ENCODE measurements at places on chromosomes 1 and 21.
A peak's percentile ranks its signal among the peaks of the same experiment; 100 is the strongest.

GRCh38 chr1:22489278-22489677 lies 37.6 kb downstream of the ZBTB40 start:
- no peak for DNase-seq

DNA sequence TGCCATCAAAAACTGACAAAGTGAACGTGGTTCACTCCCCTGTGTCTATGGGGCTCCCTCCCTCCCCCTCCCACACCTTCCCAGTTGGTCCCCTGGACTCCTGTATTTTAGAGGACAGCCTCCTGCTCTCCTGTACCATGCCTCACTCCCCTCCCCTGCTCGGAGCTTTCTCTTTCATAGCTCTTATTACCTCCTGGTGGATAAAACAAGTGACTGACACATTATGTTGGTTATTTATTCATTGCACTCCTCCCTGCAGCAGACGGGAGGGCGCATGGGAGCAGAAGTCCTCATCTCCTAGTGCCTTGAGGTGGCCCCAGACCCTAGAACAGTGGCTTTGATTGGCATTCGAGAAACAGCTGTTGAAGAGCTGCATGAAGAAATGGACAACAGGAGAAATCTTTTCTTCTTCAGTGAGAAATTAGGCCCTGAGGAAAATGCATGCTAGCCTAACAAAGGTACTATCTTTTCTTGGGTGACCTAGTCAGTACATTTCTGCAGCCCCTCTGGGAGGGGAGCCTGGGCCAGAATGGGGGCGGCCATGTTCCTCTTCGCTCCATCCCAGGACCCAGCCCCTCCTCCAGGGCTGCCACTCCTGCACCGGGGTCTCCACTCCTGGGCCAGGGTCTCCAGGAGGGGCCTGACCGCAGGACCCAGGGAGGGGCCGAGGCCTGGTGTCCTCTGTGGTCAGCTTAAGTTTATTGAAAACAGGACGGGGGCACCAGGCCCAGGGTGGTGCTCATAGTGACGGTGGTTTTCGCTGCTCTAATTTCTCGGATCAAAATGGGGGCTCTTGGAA lies 1.2 kb upstream of the TFF1 start:
- DNase-seq: no peak

DNA sequence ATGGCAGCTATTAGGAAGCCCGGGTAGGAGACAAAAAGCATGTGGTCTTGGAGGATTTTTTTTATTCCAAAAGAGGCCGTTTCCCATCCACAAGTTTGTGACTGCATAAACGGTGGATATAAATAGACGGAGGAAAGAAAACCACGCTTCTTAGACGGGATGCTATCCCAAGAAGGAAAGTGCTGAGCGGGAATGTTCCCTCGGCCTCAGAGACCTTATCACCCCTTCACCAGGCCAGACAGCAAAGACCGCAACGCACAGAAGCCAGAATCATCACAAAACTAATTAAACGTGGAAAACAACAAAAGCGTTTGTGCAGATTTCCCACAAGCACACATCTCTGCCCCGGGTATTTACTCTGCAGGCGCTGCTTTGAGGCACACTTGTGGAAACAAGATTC lies 43.2 kb downstream of the HLCS start:
- DNase-seq: peak; percentile 30

- DNase-seq: no peak
These were observed 147.2 kb downstream of the PEX14 start for GRCh38 chr1:10621906-10622305.

GRCh38 chr1:117436513-117436912 lies 69.3 kb downstream of the MAN1A2 start:
- no peak for DNase-seq

- DNase-seq: peak; percentile 2
These were observed 151.8 kb upstream of the ST6GALNAC5 start for GRCh38 chr1:76715474-76715873.

DNA sequence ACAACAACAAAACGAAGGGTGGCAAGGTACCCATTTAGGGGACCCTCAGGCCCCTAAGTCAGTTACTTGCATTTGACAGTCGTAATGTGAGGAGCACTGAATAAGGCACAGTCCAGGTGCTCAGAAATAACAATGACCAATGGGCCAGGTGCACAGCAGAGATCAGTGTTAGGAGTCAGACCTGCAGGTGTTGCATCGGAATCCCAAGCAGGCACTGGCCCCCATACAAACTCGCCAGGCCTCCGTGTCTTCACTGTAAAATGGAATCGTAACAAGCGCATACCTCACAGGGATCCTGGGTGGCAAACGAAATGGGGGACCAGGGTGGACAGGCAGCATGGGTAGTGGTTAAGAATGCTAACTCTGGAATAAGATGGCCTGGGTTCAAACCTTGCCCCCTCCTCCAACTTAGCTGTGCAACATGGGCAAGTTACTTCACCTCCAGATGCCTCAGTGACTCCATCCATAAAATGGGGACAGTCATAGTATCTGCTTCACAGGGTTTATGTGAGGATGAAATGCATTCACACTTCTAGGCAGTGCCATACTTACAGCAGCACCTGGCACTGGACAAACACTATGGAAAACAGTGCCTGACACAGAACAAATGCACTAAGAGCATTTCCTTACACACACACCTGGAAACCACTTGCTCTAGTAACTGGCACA lies 20.2 kb downstream of the RCAN1 start:
- DNase-seq: no peak

DNA sequence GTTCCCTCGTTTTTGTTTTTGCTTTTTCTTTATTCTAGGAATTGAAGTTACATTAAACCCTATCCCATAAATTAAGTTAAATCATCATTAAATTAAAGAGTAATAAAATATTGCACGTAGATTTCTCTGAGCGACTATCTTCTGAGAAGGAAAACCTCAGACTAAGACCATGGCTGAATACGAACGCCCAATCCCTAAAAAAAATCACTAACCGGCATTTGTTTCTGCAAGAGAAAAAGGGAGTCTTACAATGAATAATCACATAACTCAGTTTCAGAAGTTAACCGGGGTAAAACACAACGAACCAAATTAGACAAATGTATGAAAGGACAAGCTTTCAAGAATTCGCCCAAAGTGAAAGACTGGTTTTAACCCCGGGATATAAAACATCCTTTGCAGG lies 1.3 kb downstream of the PIK3R3 start:
- no peak for DNase-seq

- DNase-seq: no peak
These were observed 35.3 kb upstream of the POFUT2 start for GRCh38 chr21:45322960-45323461.

- DNase-seq: no peak
These were observed 18.1 kb upstream of the IFFO2 start for GRCh38 chr1:18974606-18975005.

GRCh38 chr1:30725450-30726095 lies 2.2 kb upstream of the MATN1 start:
- DNase-seq: no peak

- DNase-seq: no peak
These were observed 3.0 kb downstream of the FUBP1 start for GRCh38 chr1:77975907-77976306.

DNA sequence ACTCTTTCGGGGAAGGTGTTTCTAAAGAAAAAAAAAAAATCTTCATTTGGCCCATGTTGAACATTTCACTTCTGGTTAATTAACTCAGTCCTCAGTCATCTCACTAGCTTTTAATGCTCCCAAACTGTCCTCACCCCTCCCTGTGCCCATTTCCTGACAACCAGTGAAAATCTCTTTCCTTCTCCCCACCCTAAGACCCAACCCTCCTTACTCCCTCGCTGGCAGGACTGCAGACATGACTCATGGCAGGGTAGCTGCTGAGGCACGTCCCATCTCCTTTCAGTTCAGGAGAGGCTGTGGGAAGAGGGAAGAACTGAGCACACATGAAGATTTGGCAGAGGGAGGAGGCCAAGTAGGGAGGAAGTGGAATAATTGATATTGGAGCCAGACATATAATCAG lies 12.6 kb downstream of the PKP1 start:
- DNase-seq: peak; percentile 75

DNA sequence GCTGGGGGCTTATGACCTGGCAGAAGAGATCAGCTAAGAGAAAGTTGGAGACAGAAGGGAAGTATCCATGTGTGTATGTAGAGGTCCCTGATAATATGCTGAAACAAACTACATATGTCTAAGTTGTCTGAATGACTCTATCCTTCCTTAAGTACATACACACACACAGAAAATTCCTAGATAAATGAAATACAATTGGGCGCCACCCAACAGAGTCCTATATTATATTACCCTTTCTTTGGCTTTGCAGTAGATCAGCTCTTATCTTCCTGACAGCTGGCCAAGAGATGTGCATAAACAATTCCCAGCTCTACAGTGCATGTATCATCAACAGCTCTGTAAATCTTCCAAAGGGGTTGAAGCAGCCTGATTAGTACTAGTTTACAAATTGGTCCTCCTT lies 40.1 kb downstream of the SORT1 start:
- DNase-seq: no peak

DNA sequence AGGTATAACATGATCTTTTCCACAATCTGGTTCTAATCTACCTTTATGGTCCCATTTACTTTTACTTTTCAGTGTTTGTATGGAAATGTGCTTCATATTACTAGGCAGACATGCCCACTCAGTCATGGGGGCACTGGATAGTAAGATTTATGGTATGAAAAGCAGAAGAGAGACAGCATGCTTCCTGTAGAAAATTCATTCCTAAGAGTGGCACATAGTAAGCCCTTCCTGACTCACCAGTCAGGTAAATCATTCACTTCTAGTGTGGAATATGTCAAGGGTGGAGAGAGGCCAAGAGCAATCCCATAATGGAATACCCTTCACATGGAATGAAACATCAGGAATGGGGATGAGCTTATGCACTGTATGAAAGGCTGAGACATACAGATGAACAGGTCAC lies 49.5 kb upstream of the BCL10 start:
- no peak for DNase-seq

DNA sequence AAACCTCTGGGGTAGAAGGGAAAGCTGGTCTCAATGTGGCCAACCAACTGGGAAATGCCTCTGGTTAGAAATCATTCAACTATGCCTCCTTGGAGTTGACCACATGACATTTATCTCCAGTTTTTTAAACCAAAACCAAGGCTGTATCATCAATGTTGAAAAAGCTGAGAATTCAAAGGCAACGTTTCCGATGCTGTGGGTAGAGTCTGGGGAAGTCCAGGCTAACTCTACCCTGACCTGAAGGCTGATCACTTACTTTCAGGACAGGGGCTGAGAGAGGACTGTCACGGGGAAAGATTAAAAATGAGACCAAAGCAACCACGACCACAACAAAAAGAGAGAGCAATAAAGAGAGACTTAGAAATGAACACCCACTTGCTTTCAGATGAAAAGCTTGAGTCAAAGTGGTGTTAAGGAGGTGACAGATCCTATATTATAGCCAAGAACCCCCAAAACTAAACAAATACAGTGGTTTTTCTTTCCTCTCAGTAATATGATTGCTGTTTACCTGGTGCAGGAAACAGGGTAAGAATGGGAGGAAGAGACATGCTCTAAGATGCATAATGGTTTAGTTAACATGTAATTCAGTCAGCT lies 90.8 kb upstream of the TNFSF4 start:
- DNase-seq: no peak

DNA sequence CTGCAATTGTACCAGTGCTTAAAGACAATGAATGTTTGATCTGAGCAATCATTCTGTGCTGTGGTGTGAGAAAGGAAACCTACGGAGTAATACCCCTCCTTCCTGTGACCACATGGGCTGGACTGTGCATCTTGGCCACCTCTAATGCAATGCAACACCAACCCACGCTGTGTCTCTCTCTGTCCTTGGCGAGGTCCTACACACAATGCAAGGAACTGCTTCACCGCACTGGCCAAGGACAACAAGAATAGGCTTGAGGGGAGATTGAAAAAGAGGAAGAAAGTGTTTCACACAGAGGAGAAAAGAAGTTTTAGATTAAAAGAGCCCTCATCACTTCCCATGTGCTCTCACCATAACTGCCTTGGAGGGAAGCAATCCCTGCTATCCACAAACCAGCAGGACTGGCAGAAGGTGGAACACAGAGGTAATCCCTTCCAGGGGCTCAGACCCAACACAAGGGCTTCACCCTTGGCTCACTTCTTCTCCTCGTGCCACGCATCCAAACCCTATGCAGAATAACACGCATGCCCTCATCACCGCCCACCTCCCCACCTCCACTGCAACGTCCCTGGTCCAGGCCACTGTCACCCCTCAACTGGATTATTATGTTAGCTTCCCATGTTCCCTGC lies 112.5 kb upstream of the ERG start:
- no peak for DNase-seq

GRCh38 chr21:42500736-42501135 lies 4.7 kb upstream of the RSPH1 start:
- DNase-seq: no peak

DNA sequence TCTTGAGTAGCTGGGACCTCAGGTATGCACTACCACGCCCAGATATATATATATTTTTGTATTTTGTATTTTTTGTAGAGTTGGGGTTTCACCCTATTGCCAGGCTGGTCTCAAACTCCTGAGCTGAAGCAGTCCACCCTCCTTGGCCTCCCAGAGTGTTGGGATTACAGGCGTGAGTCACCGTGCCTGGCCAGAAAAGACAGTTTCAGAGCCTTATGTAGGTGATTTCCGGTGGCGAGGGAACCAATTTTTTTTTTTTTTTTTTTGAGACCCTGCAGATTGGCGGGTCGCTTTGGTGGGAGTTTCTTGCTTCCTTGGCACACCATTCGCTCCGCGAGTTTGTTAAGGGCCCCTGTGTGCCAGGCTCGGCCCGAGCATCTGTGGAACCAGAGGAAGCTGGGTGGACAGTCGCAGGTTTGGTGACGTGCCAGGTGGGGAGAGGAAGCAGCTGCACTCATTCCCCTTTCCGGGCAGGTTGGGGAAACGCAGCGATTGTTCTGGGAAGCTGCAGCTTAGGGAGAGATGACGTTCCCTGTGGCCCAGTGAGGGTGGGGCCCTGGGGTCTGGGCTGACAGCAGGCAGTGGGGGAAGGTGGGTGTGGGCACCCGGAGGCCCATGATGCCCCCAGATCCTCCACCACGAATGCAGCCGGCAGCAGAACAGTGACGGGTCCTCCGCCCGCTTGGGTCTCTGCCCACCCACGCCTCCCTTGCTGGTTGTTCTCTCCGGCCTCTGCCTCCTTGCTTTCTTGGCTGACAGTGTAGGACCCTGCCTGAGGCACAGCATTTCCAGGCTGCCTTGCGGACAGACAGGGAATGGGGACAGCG lies 25.1 kb downstream of the SPSB1 start:
- DNase-seq: peak; percentile 46

- DNase-seq: no peak
These were observed 113.1 kb upstream of the FGGY start for GRCh38 chr1:59183749-59184317.

Measured in fibroblast of upper back skin (primary cell).